Activated CD4-positive, alpha-beta T cell treated with anti-CD3 and anti-CD28 coated beads, Interleukin-2, amount 10 ng/mL, durations not matched to agents 24 days and 14 days (primary cell): ENCODE measurements at places on chromosomes 1 and 21. TPM values are rescaled to one million over a fixed set of nuclear protein-coding genes. Genes with fewer than 3 reads are reported as not detected.

GRCh38 chr1:63779338-63780211 is 5.8 kb downstream of the ROR1 start:
- DNase-seq: no peak

- DNase-seq: peak; percentile 76
Measured at GRCh38 chr1:8431019-8431418, 113.1 kb downstream of the SLC45A1 start.

OR2T35 gene
- total RNA-seq: not detected in 2 replicates

DNA sequence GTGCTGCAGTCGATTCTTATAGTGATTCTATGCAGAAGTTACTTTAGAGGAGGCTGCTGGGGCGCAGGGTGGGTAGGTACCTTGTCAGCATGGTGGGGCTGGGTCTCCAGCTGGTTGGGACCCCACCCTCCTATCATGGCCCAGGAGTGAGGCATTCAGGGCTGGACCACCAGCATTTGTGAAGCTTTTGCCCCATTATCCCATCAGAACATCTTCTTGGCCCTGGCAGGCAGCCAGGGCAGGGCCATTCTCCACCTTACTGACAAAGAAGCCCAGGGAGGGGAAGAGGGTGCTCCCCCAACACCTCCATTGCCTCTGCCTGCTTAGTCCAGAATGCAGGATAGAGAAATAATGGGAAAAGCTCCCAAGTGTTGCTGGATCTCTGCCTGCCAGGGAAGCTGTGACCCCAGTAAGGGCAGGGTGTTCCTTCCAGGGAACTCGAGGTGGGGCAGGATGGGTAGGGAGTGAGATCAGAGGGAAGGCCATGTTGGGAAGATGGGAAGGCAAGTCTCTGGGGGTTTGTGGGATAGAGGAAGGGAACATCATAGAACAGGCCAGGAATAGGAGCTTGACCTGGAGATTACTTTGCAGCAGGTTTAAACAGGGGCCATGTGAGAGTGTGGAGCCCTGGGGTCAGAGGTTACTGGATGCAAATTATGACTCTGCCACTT is 16.2 kb upstream of the SLC2A1 start:
- no peak for DNase-seq

- DNase-seq: no peak
Measured at GRCh38 chr1:33347650-33347992, 26.7 kb upstream of the A3GALT2 start.

GRCh38 chr1:180185281-180185680 is 30.6 kb downstream of the QSOX1 start:
- DNase-seq: no peak

DNA sequence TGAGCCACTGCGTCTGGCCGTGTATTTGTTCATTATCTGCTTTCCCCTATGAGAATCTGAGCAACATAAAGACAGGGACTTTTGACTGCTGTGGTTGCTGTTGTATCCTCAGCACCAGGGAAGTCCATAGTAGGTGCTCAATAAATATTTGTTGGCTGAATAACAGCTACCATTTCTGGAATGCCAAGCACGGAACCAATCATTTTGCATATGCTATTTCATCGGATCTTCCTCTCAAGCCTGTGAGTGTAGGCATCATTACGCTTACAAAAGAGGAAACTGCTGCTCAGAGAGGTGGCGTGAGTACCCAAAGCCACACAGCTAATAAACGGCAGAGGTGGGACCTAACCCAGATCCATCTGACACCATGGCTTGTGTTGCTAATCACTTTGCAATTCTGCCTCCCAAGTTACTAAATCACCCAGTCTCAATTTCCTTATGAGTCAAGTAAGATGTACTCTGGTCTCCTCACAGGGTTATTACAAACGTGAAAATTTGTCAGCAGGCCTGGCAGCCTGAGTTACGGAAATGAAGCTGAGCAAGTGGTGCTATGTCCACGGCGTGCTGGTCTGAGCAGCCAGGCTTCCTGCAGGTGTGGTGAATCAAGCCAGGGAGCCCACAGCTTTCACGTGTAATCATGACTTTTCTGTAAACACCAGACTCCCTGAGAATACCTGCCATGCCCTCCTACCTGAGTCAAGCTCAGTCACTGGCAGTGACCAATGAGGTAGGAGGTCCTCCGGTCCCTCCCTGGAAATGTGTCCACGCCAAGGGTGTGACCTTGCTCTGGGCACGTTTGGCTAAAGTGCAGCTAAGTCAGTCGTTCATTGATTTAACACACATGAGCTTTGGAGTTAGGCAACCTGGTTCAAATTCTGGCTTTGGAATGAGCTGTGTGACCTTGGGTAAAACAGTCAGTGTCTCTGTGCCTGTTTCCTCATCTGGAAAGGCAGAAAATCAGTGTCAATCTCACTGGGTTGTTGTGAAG is 4.8 kb upstream of the RHCE start:
- no peak for DNase-seq

- DNase-seq: no peak
Measured at GRCh38 chr1:1869469-1869868, 21.4 kb downstream of the GNB1 start.

DNA sequence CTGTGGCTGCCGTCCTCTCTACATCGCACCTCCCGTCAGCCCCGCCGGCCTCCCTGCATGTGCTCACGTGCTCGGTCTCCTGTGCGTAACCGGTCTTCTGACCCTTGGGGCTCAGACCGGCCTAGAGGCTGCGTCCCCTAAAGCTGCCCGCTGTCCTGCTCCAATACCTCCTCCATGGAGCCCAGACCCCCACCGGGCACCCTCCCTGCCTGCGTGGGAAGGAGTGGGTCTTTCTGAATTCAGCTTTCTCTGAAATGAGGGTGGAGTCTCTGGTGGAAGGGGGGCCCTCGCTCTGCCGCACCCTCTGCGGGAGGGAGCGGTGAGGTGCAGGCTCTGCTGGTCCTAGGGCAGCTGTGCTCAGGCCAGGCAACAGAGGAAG is 18.7 kb upstream of the POFUT2 start:
- DNase-seq: no peak

GRCh38 chr1:86200901-86201300 is 44.3 kb upstream of the COL24A1 start:
- no peak for DNase-seq

PGBD5 gene
- 0.09 TPM in 1 of 2 replicates, not detected in the other for total RNA-seq

FOXJ3 gene
- total RNA-seq: 48.9 and 51.0 TPM in 2 replicates

GRCh38 chr1:162568802-162569201 is 7.3 kb downstream of the UAP1 start:
- DNase-seq: no peak

- DNase-seq: no peak
Measured at GRCh38 chr1:228198977-228199590, 8.8 kb upstream of the OBSCN start.

- DNase-seq: peak; percentile 91
Measured at GRCh38 chr1:206769304-206769731, 1.3 kb upstream of the IL19 start.
